Cardiac septum (tissue), 1 donor: ENCODE measurements at places on chromosomes 3 and 15. TPM values are rescaled to one million over a fixed set of nuclear protein-coding genes. Genes with fewer than 3 reads are reported as not detected.

Gene CIDEC
- total RNA-seq = 1.9 TPM

GRCh38 chr15:48170981-48171380, 7.1 kb downstream of the MYEF2 start:
- DNase-seq = no peak

Gene FAM3D
- not detected for total RNA-seq

Gene TGM5
- total RNA-seq = not detected

Gene CP
- 8.1 TPM for total RNA-seq

DNA sequence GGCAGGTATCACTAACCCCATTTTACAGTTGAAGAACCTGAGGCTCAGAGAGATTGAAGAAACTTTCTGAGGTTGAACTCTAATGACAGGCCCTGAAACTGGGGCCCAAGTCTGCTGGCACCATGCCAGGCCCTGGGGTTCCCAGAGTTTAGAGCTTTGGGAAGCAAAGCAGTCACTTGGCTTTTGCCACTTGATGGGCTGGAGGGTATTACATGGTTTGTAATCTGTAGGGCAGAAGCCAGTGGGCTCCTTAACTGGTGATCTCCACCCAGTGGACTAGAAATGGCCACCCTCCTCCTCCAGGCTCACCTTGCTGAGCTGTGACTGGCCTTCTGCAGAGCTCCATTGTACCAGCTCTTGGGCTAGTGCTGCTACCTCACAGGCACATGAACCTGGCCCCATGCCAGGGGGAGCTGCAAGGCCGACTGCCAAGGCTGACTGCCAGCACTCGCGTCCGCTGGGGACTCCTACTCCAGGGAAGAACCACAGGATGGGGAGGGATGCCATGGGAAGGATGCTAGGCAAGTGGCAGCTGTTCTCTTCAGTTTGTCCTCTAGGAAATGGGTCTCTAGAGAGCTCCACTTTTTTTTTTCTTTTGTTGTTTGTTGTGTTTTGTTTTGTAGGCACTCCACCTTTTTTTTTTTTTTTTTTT, 104.8 kb downstream of the ETFA start:
- peak; percentile 92 for DNase-seq
